ENCODE measurements at places on chromosomes 4 and X.

GRCh38 chrX:125193921-125194320, 125.8 kb upstream of the TEX13C start:
- DNase-seq = no peak

DNA sequence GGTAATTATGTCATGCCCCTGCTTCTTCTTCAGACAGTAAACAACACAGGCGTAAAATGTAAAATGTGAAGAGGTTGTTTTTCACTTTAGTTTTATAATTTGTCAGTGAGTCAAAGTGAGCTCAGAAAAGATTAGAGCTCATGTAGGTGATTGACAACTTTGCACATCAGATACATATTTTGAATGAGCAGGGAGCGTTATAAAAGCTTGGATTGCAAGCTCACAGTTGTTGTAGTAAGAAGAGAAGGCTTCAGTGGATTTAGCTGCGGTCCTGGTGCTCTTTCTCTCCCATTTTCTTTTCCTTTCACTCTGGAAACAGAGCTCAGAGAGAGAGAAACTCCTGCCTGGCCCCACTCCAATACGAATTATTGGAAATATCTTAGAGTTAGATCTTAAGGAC, 26.4 kb downstream of the MTMR1 start:
- DNase-seq = no peak

DNA sequence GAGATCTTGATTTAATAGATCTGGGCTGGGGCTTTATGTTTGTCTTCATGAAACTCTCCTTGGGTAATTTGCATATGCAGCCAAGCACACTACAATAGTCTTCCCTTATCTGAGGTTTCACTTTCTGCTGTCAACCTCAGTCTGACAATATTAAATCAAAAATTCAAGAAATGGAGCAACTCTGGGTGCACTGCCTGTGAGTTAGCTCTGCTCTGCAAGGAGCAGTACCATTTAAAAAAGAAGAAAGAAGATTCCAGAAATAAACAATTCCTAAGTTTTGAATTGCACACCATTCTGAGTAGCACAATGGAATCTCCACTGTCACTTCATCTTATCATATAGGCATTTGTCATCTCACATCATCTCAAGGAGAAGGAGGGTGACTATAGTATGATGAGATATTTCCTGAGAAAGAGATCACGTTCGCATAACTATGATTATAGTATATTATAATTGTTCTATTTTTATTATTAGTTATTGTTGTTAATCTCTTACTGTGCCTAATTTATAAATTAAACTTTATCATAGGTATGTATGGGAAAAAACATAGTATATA, 9.4 kb downstream of the FNIP2 start:
- DNase-seq = no peak

DNA sequence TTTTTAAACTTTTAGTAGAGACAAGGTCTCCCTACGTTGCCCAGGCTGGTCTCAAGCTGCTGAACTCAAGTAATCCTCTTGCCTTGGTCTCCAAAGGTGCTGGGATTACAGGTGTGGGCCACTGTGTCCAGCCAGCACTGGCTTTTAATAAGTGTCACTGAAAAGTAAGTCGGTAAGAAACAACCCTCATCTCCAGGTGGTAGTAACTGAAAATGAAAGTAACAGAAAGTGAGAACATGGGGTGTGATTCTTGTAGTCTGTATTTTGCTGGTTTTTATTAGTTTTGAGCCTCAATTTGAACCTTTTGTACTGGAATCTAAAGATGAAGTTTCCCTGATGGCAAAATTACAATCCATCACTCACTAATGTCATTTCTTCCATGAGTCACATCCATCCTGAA, 238.1 kb upstream of the AGA start:
- DNase-seq = no peak

- no peak for DNase-seq
Measured at GRCh38 chrX:3443184-3443583, 96.7 kb upstream of the MXRA5 start.

- DNase-seq = no peak
Measured at GRCh38 chr4:866068-866760, 40.3 kb upstream of the CPLX1 start.

DNA sequence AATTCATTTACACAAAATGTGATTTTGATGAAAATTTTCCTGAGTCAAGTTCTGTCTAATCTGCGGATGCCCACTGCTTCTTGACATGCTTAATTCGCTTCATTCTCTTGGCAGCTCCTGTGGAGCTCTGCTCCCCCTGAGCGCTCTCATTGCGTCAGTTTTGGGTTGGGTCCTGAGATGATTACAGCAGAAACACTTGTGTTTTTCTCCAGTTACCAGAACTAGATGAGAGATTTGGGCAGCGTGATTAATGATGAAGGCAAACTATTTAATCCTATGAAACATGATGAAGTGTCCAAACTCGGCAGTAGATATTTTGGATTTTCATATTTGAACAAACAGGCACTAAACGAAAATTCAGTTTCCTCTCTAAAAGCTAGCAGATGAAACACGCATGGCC, 4.2 kb upstream of the CXCL1 start:
- no peak for DNase-seq

GRCh38 chr4:141541851-141542250, 94.5 kb upstream of the IL15 start:
- DNase-seq = no peak

DNA sequence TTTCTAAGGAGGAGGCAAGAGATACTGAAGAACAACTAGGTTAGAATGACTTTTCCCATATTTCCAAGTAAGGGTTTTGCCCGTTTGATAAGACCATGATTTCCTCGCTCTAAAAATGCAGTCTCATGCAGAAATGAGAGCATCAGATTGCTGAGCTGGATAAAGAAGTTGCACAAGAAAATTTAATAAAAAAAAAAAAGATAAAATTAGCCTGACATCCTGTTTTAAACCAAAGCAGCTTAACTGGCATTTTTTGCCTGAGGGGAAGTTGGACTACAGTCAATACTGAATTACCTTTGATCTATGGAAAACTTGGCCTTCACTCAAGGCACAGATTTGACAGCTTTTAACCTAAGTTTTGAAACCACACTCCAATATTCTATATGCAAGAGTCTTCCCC, 208.4 kb downstream of the GASK1B start:
- DNase-seq = no peak

- DNase-seq = no peak
Measured at GRCh38 chrX:16130707-16131106, 7.3 kb downstream of the GRPR start.

DNA sequence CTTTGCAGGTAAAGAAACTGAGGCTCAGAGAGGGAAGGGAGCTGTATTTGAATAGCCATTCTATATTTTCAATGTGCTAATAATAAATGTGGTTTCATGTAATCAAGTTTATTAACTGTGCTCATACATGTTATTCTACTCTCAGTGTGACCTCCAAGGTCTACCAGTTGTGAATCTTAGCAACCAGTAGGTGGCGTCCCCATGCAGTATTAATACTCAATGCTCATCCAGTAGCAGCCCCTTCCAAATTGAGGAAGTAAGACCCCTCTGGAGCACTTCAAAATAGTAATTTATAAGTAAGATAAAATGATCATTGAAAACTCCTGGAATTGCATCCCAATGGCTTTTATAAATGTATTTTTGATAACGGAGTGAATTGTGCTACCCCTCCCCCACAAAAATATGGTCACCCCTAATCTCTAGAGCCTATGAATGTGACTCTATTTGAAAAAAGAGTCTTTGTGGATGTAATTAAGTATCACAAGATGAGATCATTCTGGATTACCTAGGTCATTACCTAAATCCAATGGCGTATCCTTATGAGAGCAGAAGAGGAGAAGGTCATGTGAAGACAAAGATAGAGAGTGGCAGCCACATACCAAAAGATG, 20.4 kb upstream of the SEPSECS start:
- peak; percentile 42 for DNase-seq

DNA sequence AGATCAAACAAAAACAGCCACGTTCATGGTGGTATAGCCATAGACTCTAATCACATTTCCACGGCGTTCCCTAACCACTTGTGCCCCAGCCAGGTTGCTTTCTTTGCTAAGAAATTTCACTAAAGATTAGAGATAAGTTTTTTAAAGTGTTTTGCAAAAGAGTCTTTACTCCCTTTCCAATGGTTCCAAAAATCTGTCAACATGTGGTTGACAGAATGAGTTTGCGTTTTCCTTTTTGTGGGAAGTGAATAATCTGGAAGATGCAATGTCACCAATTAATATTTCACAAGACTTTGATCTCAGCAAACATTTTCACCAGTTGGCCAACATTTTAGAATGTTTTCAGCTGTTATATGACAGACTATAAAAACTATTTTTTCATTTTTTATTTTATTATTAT, 35.3 kb downstream of the CXCL1 start:
- DNase-seq = peak; percentile 47

GRCh38 chr4:87851953-87852352, 19.2 kb downstream of the MEPE start:
- no peak for DNase-seq

DNA sequence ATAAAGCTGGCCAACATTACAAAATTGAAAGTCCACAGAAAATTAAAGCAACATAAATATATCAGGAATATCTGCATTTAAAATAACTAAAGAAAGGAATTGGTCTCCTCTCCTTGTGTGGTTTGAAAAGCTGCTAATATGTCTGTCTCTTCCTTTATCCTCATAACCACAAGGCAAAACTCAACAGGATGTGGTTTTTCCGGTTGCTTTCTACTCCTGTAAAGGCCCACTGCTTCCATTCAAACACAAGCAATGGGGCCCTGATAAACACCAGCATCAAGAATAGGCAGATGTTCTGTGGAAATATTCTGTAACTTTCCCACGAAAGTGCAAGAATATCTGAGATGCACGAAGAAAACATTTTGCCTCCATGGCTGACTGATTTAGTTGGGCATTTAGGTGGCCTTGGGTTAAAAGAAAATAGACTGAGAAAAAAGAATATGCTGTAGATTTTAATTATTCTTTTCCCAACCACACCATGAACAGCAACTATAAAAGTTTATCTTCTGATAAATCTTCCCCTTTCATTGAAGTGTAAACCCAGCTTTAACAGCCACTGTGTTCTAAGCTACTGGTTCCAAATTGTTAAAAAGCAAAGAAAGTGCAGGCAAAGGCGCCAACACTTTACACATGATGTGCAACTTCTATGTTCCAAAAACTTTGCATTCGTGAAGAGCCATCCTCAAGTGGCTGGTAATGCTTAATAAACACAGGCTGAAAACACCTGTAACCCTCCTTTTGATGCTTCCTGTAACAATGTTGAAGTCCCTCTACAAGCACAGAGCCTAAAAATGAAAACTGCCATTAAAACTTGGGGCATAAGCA, 50.5 kb upstream of the NDST3 start:
- DNase-seq = peak; percentile 86

- DNase-seq = peak; percentile 45
Measured at GRCh38 chr4:76640353-76640910, 205.4 kb downstream of the SHROOM3 start.

DNA sequence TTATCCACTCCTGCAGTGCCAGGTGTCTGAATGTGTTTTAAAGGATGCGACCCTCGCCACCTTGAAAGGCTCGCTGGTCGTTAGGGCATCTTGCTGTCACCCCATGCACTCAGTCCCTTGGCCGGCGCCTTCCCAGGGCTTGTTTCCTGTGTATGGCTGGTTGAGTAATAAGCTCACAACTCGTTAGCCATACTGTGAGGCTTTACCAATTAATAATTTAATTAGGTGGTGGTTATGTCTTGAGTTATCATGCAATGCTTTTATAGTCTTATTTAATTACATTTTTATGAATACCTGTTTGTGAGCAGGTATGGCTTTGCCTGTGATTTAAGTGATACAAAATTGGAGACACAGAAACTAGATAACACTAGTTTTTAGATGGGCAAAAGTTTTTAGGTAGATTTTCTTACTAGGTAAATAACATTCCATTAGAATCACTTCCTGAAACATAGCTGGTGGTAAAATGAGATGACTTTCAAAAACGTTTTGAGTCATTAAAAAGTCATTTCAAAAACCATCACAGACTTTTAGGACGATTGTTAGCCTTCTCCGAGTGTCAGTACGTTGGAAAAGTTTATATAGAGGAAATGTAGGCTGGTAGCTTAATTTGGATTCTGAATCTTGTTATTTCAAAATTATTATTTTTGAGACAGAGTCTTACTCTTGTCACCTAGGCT, 18.2 kb downstream of the PTTG2 start:
- DNase-seq = no peak

DNA sequence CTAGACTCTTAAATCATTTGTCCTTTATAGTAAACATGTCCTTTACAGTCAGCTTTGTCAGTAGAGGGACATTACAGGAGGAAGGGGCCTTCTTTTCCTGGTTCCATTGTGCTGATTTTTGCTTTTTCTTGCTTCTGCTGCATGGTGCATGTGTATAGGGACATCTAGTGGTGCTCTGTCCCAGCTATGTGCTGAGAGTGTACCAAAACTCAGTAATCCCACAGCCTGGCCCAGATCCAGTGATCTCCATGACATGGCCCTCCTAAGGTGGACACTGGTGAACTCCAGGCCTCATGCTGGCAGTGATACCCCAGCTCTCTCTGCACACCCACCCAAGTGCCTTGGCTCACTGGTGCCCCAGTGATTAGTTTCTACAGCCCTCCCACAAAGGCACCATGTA, 45.2 kb downstream of the MAGEB17 start:
- DNase-seq = peak; percentile 13

- no peak for DNase-seq
Measured at GRCh38 chr4:47095884-47096283, 64.5 kb downstream of the GABRB1 start.

DNA sequence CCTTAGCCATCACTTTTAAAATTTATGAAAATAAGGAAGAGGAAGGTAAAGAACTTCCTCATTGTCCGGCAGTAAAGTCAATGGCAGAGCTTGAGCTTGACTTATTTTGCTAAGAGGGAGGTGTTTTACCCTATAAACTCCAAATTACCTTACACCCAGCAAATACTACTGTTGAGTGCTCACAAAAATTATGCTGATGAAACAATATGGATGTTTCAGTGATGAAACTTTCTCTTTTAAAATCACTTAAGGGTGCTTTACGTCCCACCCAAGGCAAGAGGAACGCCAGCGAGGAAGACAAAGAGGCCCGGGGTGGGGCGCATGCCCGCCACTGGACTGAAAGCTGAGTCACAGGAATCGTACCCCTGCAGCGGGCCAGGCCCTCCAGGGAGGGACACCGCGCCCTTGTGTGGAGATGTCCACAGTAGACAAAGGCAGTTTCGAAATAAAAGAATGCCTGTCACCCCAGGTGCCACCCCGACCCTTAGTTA, 560 bp upstream of the TMSB4X start:
- DNase-seq = no peak

DNA sequence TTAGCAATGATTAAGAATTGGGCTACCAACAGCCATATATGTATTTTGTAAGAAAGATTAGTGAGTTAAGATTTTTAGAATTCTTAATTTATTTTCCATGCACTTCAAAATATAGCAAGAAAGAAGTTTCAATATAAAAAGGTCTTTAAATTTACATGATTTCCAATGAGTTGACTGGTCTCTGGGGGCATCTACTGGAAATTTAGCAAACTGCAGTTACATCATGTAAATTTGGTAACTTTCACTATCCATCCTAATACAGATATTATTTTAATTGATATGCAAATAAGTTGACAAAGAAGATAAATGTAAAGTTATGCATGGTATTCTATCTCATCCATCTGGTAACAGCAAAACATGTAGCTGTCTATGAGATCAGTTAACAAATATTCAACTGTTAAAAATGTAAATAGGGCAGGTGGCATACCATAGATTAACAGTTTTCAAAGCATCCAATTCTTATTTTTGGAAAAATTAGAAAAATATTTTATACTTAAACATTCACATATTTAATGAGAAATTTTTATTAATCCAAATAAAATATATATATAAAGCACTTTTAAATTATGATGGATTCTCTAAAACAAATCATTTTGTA, 29.1 kb downstream of the TTC29 start:
- peak; percentile 44 for DNase-seq
